Activated effector memory CD4-positive, alpha-beta T cell treated with Interleukin-2 at 50 U/mL for 16 hours (primary cell): ENCODE measurements at places on chromosomes 3 and 15.

DNA sequence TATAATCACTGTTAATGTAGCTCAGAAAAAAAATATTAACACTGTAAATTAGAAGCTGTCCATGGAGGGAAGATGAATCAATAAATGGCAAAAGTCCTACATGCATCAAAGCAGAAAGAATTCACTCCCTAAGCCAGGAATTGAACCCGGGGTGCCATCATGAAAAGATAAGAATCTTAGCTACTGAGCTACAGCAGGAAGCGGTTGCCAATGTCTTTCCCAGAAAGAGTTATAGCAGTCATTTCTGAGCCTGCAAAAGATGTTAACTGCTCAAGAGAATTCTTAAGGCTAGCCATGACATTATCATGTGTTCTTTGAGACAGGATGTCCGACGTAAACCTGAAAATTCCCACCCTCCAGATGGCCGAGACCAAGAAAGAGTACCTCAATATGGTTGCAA lies 47.4 kb upstream of the MKRN3 start:
- DNase-seq, result no peak

- no peak for DNase-seq
These were observed 65.5 kb downstream of the MEF2A start for GRCh38 chr15:99631255-99631654.

- DNase-seq, result no peak
These were observed 157.7 kb upstream of the TGFBR2 start for GRCh38 chr3:30448450-30449289.

- no peak for DNase-seq
These were observed 10.3 kb upstream of the ALCAM start for GRCh38 chr3:105356396-105356795.

- no peak for DNase-seq
These were observed 310.4 kb downstream of the PLCL2 start for GRCh38 chr3:17195192-17195611.

DNA sequence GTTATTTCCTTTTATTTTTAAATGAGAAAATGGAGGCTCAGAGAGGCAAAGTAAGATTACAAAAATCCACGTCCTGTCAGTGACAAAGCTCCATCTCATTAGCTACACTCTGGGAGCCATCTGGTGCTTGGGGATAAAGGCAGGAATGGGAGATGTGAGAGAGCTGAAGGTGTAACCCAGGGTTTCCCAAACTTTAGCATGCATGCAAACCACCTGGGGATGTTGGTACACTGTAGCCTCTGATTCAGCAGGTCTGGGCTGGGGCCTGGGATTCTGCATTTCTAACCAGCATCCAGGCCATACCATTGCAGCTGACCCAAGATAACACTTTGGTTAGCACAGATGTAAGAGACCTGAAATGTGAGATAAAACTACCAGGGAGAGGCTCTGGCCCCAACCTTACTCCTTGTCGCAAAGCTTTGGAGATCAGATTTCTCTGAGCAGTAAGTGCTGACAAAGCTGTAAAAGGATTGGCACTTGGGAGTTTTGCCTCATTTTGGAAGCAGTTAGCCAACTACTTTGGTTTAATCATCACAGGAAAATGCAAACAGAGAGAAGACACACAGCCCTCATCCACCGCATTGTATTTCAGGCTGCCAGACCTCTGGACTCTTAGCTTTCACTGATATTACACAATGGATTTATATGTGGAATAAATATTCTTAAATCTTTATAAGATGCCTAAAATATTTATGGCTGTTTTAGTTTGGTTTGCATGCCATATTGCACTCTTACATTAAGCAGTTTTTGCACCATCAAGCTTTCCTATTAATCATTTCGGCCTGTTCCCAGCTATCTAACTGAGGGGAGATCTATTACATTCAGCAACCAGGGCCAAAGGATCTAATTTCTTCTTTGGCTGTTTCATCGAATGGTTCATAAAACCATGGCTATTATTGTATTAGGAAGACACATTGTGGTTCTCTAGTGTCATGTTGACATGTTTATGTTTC lies 263.0 kb downstream of the EBLN2 start:
- no peak for DNase-seq

DNA sequence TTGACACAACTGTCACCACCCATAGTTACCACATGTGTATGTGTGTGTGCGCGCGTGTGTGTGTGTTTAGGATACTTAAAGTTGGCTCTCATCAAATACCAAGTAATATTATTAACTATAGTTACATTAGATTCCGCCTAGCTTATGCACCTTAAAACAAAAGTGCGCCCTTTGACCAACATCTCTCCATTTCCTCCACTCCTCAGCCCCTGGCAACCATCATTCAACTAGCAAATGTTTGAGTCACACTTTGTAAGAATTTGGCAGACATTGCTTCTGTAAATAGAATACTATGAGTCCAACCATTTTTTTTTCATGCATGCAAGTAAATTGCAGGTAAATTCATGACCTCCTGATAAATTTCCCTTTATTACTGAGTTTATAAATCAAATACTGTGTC lies 169.3 kb downstream of the GBE1 start:
- DNase-seq, result no peak

- no peak for DNase-seq
These were observed 97.0 kb upstream of the NMNAT3 start for GRCh38 chr3:139774560-139775302.

DNA sequence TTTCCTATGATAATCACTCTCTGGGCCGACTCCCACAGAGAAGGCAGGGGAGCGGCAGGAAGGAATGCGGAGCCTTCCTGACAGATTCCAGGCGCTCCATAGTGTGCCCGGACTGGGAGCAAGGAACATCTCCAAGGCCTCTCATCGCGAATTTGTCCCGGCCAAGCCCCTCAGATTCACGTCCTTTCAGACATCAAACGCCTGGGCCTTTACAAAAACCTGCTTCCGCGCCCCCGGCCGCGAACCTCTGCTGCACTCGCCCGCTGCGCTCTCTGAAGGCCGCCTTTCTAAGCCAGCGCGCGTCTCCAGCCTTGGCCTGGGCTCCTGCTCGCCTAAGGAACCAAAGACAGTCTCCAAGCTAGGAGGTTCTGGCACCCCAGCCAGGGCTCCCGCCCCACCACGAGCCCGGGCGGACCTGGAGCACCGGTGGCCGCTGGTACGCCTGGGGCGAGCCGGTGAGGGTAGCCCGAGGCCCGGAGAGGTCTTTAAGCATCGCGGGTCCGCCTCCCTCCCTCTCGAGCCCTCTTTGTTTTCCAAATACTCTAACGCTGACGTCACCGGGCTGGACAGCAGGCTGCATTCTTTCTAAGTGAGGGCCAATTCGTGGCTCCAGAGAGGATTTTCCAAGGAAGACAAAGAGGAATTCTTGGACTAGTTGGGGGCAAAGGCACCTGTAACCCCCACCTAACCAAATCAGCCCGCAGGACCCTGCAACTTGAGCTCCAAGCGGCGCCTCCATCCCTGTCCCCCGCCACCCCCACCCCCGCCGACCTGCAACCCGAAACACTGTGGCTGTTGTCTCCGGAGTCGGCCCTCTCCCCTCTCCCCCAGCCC lies 759 bp downstream of the AMOTL2 start:
- no peak for DNase-seq

DNA sequence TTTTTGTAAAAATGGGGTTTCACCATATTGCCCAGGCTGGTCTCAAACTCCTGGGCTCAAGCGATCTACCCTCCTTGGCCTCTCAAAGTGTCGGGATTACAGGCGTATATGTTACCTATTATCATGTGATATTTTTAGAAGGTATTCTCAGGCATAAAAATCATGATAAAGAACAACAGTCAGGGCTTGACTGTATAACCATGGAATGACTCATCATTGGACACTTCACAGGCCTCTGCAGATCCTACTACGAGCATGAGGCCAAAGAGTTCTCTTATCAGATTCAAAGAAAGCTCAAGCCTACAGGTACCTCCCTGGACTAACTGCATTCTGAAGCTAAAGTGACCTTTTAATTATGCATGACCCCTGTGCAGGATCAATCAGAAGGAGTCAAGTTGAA lies 91.7 kb upstream of the PRICKLE2 start:
- no peak for DNase-seq

DNA sequence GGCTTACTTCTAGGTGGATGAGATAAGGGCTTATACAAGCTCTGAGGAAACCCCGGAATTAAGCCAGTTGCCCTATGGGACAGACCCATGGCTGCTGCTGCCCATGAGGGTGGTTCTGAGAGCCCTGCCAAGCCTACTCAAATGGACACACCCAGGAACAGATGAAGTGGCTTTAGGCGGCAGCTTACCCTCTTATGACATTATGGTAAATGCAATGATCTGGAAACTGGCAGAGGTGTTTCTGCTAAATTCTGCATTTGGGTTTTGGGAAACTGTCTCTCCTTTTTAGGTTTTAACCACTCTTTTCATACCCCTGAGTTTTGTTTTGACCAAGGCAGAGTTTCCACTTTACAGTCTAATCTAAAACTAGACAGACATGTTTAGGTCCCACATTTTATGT lies 9.0 kb upstream of the ZBED2 start:
- no peak for DNase-seq

GRCh38 chr3:118683636-118684035 lies 351.0 kb downstream of the IGSF11 start:
- no peak for DNase-seq

DNA sequence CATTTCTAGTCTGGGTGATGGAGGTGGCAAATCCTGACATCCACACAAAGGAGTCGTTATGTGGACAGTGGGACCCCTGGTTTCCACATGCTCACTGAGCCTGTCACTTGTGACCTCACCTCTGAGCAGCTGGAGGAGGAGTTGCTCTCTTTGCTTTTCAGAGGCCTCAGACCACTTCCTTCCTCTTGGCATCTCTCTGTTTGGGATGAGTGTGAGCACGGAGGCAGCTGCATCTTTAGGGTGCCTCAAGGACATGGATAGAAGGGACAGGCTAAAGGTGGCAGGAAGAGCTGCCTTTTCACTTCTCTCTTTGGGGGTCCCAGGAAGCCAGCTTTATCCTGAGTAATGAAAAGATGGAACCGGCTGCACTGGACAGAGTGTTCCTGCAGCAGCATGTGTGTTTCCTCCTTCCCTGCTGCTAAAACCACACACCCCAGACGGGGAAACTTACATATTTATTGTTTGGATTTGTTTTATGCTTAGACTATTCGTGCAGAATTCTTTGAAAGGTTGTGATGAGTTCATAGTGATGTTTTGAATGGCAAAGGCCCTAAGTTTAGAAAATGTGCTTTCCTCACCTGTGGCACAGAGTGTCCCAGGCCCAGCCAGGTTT lies 31.8 kb downstream of the GPR171 start:
- peak; percentile 18 for DNase-seq

GRCh38 chr15:48556159-48556897 lies 89.2 kb downstream of the FBN1 start:
- no peak for DNase-seq

GRCh38 chr3:94615275-94616065 lies 552.6 kb downstream of the NSUN3 start:
- DNase-seq, result no peak

GRCh38 chr15:101255615-101256241 lies 3.9 kb upstream of the CHSY1 start:
- no peak for DNase-seq

- DNase-seq, result no peak
These were observed 4.1 kb upstream of the GCSAM start for GRCh38 chr3:112136959-112137693.

DNA sequence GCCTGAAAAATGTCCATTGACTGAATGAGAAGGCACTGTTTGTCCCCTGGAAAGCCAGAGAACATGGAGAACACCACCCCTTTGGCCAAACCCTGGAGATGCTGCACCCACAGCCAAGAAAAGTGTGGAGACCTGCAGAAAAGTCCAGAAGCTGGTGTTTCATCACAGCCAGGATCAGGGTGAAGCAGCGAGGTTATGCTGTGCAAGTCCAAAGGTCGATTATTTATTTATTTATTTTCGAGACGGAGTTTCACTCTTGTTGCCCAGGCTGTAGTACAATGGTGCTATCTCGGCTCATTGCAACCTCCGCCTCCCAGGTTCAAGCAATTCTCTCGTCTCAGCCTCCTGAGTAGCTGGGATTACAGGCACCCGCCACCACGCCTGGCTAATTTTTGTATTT lies 5.5 kb upstream of the CTSH start:
- no peak for DNase-seq

GRCh38 chr3:65953301-65953812 lies 85.4 kb downstream of the MAGI1 start:
- DNase-seq, result no peak

DNA sequence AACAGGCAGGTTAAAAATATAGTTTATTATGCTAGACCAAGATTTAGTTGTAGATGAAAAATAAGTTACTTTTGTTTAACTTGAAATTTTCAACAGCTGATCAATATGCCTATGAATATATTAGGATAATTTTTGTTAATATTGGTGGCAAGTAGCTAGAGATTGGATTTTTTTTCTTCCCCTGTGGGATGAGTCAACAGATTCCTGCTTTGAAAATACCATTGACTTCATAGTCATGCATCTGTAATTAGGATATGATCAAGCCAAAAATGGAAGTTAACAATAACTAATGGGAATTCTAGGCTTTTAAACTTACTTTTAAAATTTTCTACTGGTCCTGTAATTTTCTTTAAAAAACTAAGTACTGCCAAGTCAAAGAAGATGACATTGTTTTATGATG lies 211.7 kb downstream of the ZIC1 start:
- no peak for DNase-seq

DNA sequence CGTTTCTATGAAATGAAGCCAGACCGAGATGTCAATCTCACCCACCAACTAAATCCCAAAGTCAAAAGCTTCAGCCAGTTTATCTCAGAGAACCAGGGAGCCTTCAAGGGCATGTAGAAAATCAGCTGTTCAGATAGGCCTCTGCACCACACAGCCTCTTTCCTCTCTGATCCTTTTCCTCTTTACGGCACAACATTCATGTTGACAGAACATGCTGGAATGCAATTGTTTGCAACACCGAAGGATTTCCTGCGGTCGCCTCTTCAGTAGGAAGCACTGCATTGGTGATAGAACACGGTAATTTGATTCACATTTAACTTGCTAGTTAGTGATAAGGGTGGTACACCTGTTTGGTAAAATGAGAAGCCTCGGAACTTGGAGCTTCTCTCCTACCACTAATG lies 41.9 kb upstream of the TRA2B start:
- no peak for DNase-seq

GRCh38 chr3:2558796-2559195 lies 460.1 kb downstream of the CNTN4 start:
- no peak for DNase-seq

DNA sequence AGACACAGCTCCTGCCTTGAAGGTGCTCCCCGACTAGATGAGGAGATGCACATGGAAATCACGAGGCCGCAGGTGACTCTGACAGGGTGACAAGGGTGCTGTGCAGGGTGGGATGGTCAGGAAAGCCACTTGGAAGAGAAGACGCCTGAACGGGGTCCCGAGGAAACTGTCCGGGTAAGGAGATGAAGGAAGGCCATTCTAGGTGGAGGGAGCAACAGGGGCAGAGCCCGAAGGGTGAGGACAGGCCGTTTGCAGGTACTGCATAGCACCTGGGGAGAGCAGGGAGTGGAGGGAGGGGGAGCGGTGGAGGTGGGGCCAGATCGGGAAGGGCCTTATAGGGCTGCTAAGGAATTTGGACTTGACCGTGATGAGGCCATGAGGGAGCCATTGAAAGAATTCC lies 105.6 kb upstream of the DLG1 start:
- no peak for DNase-seq

DNA sequence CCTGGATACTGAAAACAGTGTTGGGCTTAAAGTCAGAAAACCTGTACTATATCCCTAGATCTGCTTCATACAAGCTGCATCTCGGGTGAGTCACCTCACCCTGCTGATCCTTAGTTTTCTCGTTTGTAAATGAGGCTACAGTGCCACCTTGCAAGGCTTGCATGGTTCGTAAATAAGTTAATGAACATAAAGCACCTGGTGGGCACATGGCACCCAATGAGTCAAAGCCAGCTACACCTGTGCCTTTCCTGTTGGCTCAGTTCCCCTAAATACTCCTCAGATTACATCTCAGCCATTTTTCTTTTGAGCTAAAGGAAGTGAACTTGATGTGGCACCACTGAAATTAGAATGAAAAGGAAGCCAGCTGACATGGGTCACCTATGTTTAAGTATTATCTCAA lies 26.5 kb downstream of the RTP1 start:
- no peak for DNase-seq
